ENCODE measurements at places on chromosomes 7 and 10.
A peak's percentile ranks its signal among the peaks of the same experiment; 100 is the strongest.

GRCh38 chr7:118708741-118709140, 484.2 kb downstream of the ANKRD7 start:
- DNase-seq: no peak

DNA sequence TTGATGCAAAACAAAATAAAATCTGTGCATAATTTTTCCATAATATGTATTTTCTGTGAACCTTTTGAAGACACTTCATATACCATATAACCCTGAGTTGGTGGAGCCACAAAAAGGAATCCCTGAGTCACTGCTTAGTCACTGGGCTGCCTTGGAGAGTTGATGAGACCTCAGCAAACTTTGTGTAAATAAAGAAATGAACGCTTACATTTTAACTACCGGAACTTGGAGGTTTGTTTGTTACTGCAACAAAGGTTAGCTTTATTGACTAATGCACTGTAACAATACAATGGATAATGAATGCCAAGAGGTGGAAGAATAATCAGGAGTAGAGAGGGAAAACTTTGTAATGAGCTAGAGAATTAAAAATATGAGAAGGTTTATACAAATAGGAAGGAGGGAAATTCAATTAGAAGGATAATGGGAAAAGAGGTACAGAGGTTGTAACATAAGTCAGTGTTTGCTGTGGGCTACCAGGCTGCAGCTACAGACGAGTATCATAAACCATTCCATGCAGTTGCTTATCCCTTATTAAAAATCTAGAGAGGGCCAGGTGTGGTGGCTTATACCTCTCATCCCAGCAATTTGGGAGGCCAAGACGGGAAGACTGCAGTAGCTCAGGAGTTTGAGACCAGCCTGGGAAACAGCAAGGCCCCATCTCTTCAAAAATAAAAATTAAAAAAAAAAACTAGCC, 1042.1 kb downstream of the TYW1 start:
- peak; percentile 10 for DNase-seq

- DNase-seq: no peak
Observed at GRCh38 chr10:49094646-49095045, 20.7 kb downstream of the VSTM4 start.

DNA sequence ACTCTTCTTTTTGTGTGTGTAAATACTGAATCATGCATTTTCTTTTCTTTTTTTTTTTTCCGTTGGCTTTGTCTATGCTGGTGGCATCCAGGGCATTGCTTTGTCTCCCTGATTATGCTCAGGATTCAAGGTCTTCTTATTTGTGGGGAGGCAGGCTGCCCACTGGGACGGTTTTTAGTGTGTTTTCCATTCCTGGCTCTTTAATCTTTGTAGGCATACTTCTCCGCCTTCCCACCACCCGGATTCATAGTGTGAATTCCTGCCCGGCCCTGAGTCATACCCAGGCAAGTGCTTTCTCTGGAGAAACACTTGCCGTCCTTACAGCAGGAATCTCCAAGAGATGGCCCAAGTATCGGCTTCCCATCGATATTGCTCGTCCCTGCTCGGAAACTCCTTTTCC, 5.2 kb downstream of the ZNF655 start:
- no peak for DNase-seq

GRCh38 chr7:141436139-141436538, 115.1 kb upstream of the AGK start:
- no peak for DNase-seq

- DNase-seq: no peak
Observed at GRCh38 chr10:101481256-101481655, 106.8 kb downstream of the POLL start.

All from NCI-H748 treated with DMSO at 0.1 percent for 48 hours (cell line).